ENCODE measurements at places on chromosomes 11 and 22.

DNA sequence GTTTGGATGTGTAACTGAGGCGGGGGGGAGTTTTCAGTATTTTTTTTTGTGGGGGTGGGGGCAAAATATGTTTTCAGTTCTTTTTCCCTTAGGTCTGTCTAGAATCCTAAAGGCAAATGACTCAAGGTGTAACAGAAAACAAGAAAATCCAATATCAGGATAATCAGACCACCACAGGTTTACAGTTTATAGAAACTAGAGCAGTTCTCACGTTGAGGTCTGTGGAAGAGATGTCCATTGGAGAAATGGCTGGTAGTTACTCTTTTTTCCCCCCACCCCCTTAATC lies 2.3 kb downstream of the MALAT1 start:
- no peak for DNase-seq

DNA sequence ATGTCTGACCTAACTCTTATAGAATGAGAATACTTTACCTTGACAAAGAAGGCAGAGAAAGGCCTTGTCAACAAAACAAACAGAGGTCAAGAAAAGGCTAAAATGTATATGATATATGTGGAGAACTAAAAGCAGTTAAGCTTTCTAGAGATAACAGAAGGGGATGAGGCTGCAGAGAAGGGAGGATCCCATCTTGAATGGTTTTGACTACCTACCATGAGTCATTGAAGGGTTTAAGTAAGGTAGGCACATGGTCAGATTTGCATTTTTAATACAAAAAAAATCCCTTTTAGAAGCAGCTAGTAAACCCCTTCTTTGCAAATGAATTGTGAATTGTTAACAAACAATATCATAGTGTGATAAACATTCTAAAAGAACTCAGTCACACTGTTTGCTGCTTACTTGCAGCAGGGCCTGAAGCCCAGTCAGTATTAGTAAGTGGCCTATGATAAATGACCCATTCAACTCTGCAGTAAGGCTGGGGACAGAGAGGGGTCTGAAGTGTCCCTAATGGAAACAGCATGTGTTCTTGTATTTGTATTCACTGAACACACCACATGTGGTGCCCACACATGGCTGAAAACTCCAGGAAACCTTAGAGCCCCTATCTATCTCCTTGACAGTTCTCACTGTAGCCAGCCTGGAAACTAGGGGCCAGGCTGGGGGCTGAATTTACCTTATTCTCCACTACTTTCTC lies 328.8 kb upstream of the PITPNB start:
- DNase-seq, result no peak

- DNase-seq, result no peak
Measured at GRCh38 chr11:134047586-134047999, 21.3 kb upstream of the JAM3 start.

DNA sequence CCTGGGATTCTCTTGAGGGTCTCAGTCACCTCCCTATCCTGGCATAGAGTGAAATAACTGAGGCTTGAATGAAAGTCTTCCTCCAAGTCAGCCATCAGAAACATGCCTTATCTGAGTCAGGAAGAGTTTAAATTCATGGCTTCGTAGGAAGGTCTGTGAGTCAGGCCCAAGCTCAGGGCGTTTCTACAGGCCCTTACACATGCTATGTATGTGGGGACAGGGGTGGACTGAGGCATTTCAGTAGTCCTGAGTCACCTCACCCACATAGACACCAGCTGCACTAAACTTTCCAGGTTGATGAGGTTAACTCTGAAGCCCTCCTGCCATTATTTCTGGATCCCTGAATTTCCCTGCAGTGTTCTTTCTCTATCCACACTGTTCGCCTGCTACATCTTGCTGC lies 134.6 kb upstream of the RCN1 start:
- no peak for DNase-seq

GRCh38 chr22:22673628-22674027 lies 29.2 kb downstream of the GGTLC2 start:
- DNase-seq, result no peak

GRCh38 chr11:86369668-86370067 lies 5.0 kb upstream of the CCDC81 start:
- no peak for DNase-seq

- no peak for DNase-seq
Measured at GRCh38 chr11:14027525-14027924, 65.0 kb downstream of the SPON1 start.

DNA sequence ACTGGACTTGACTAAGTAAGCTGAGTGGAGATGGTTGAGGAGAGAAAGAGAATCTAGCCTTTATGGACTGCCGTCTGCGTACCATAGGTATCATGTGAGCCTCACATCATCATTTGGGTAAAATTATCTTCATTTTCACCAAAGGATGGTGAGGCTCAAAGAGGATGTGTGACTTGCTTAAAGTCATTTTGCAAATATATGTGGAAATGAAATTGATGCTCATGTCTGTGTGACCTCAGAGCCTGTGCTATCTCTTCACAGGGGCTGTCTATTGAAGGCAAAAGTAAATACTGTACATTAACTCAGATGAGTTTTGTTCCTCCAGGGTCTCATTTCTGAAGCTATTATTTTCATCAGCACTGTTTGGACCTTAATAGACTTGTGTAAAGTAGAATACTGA lies 83.3 kb upstream of the ALKBH3 start:
- DNase-seq, result no peak

Data from NCI-H1694 (cell line).